Fibroblast of skin of left quadriceps (primary cell): ENCODE measurements at places on chromosomes 6 and 20.

GRCh38 chr6:19368511-19368910 lies 468.7 kb upstream of the ID4 start:
- peak; percentile 35 for DNase-seq

DNA sequence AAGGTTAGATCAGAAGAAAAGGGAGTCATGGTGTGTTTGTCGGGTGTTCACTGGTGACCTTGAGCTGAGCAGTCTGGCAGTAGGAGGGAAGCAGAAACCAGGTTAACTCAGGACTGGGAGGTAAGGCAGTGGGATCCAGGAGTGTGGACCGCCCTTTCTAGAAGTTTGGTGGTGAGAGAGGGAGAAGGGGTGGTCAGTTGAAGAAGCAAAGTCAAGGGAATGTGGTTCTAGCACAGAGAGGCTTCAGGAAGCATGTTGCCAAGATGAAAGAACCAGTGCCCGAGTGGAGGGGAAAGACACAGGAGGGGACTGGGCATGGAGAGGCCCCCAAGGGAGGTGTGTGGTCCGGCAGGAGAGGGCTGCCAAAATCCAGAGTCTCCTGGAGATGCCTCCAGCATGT lies 3.6 kb downstream of the MAPK13 start:
- no peak for DNase-seq

DNA sequence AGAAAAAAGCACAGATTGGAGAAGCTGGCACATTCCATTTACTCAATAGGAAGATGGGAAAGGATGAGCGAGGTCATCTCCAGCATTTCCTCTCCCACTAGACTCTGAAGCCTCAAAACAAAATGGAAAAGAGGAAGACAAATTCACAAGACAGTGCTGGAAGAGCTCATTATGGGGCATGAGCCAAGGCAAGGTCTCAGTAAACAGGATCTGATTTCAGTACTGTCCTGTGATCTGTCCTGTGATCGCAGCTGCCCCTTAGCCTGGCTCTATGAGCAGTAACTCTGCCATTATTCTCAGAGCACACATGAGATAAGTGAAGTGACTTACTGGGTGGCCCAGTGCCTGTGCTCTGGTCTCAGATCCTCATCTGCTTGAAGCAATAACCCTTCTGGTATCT lies 68.1 kb upstream of the SLC4A11 start:
- no peak for DNase-seq

DNA sequence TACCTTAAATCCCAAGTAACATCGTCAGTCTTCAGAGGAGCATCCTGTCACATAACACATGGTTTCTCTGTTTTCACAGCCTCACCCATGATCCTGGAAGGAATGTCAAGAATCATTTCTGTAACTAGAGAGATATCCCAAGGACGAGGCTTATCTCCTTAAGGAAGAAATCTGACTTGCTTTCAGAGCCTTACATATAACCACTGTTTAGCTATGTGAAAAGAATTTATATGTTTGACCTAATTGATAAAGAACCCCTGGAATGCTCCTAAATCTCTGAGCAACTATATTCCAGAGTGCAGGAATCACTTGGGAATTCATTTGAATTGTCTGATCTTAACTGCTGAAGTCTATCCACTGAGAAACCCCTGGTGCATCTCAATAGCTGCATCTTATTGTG lies 243.1 kb downstream of the ALDH8A1 start:
- DNase-seq: peak; percentile 72

DNA sequence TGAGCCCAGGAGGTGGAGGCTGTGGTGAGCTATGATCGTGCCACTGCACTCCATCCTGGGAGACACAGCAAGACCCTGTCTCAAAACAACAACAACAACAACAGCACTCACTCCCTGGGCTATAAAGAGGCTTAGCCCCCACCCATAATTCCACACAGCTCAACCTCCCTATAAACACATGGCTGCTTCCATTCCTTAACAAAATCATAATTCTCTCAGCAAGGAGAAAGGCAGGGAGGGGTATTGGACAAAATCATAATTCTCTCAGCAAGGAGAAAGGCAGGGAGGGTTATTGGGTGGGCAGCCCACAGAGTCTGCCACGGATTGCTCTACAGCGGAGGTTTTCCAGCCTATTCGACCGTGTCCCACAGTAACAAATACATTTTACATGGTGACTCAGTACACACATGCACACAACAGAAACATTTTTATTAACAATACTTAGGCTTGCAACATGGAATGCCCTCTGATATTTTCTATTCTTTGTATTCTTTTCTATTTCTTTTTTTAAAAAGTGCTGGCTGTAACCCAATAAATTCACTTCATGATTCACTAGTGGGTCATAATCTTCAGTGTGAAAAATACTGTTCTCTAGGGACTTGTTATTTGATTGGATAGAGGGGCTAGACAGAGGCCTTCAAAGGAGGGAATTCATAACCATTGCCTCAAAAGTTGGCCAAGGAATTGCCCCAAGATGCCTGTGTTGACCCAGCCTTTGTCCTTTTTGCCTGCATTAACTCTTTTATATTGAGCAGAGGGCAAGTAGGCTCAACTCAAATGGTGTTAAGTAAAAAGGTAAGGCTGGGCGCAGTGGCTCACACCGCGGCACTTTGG lies 50.6 kb upstream of the ZMYND8 start:
- DNase-seq: no peak

DNA sequence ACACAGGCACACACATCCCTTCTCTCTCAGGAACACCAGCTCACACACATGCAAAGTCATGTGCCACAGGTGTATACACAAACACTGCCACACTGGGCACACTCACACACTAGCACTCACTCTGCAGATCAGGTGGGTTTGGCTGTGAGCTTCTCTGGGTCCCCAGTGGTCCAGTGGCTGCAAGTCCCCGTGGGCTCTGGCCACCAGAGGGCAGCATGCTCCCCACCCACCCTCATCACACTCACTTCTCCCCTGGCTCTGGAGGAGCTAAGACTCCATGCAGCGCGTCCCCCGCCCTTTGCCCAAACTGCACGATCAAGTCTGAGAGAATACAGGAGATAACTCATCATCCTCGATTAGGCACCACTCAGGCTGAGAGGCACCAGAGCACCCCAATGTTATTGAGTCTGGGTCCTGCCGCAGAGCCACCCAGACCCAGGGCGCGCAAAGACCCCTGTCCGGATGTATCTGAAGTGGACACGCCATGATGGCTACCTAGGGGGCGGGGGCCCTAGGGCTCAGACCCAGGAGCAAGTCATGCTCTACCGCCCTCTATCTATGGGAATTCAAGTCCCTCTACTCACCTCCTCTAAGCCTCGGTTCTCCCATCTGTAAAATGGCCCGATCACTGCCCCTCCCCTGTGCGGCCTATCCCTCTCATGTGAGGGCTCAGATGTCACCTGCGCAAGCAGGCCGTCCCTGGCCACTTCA lies 90.5 kb downstream of the GRM4 start:
- DNase-seq: peak; percentile 22

- no peak for DNase-seq
Measured at GRCh38 chr6:3165631-3166534, 8.5 kb upstream of the TUBB2A start.
